Heart left ventricle (tissue), 16 donors: ENCODE measurements at places on chromosomes 5 and 9. TPM values are rescaled to one million over a fixed set of nuclear protein-coding genes. Genes with fewer than 3 reads are reported as not detected.

The LRRTM2 gene
- not detected for total RNA-seq

The KCNV2 gene
- total RNA-seq: not detected

DNA sequence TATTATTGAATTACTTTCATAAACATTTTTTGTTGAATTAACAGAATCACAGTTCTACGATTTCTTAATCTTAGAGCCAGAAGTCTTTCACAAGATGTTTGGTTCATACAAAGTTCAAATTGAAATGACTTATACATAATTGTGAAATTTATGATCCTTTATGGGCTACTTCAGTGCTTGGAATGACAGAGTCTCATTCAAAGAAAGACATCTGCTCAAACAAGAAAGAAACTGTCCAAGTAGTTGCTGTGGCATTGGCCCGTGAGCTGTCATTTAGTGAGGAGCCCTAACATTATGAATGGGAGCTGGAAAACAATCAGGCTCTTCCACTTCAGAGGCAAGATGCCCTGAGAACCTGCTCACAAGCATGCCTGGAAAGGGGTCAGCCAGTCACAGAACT is 63.4 kb downstream of the AUH start:
- DNase-seq: no peak

GRCh38 chr5:78561261-78561660 is 87.3 kb downstream of the LHFPL2 start:
- DNase-seq: no peak

GRCh38 chr9:129885670-129886106 is 50.4 kb downstream of the USP20 start:
- DNase-seq: peak; percentile 96

DNA sequence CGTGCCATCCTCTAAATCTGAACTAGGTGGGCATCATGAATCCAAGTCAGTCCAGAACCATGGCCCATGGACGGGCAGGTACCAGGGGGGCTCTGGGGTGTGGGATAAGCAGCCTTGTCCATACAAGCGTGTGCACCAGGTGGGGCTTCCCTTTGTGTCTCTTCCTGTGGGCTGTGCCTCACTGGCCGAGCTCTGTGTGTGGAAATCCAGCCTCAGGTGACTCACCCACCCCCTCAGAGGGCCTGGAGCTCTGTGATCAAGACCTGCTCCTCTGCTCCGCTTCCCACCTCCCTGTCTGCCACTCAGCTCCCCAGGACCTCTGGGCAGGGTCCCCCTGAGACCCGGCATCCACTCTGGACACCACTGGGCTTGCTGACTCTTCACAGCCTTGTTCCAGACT is 33.0 kb downstream of the GADD45G start:
- DNase-seq: no peak

- DNase-seq: no peak
These were observed 27.3 kb downstream of the IRX1 start for GRCh38 chr5:3622961-3623360.
